MG63 (cell line): ENCODE measurements at places on chromosomes 4 and X. TPM values are rescaled to one million over a fixed set of nuclear protein-coding genes. Genes with fewer than 3 reads are reported as not detected.

STX18 gene
- total RNA-seq: 20.2 and 38.3 TPM in 2 replicates

RAB33A gene
- not detected in 2 replicates for total RNA-seq

HTN3 gene
- total RNA-seq: not detected in 2 replicates

IL21 gene
- total RNA-seq: not detected in 2 replicates

MBNL3 gene
- 0.79 and 1.4 TPM in 2 replicates for total RNA-seq

MXRA5 gene
- total RNA-seq: not detected in 2 replicates

FREM3 gene
- not detected in 2 replicates for total RNA-seq

TASL gene
- not detected in 2 replicates for total RNA-seq

STK32B gene
- not detected in 2 replicates for total RNA-seq

FAM9B gene
- not detected in 2 replicates for total RNA-seq

TEX11 gene
- total RNA-seq: not detected in 2 replicates

PABPC4L gene
- total RNA-seq: under 0.01 TPM in 1 of 2 replicates, not detected in the other

EDA gene
- total RNA-seq: 0.07 TPM in 1 of 2 replicates, not detected in the other

PAGE4 gene
- total RNA-seq: not detected in 2 replicates

CT45A10 gene
- not detected in 2 replicates for total RNA-seq
